ENCODE measurements at places on chromosomes 16 and 17.

DNA sequence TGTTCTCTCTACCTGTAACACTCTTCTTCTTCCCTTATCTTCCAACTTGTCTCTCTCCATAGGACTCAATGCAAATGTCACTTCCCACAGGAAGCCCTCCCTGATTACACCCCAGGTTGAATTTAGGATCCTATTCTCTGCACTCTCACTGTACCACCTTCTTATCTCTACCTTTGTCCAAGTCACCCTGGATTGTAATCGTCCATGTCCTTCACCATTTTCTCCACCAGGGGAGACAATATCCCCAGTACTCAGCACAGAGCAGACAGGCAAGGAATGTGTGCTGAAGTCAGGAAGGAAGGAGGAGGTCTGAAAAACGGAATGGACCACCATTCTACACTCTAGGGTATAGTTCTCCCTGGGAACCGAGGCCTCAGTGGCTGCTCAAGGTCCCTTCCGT, 14.2 kb downstream of the C16orf82 start:
- no peak for DNase-seq

- DNase-seq, result no peak
Observed at GRCh38 chr16:12435730-12436129, 368.0 kb downstream of the CPPED1 start.

- no peak for DNase-seq
Observed at GRCh38 chr16:83568345-83568744, 239.4 kb upstream of the HSBP1 start.

- no peak for DNase-seq
Observed at GRCh38 chr16:55100100-55100499, 169.4 kb downstream of the IRX5 start.

GRCh38 chr17:1714980-1715802, 5.0 kb upstream of the TLCD2 start:
- peak; percentile 97 for DNase-seq

GRCh38 chr16:2447920-2448583, 11.9 kb upstream of the TEDC2 start:
- DNase-seq, result no peak

GRCh38 chr16:57708168-57708567, 13.6 kb downstream of the DRC7 start:
- no peak for DNase-seq

DNA sequence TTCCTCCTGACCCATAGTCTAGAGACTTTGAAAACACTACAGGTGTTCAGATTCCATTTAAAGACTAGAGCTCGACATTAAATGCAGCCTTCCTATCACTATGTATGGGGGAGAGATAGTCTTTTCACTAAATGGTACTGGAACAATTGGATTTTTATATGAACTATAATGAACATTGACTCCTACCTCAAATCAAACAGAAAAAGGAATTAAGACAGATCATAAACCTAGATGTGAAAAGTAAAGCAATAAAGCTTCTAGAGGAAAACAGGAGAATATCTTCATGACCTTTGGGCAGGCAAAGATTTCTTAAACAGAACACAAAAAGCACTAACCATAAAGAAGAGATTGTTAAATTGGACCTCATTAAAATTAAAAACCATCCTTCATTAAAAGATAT, 18.8 kb upstream of the NOS2 start:
- DNase-seq, result no peak

DNA sequence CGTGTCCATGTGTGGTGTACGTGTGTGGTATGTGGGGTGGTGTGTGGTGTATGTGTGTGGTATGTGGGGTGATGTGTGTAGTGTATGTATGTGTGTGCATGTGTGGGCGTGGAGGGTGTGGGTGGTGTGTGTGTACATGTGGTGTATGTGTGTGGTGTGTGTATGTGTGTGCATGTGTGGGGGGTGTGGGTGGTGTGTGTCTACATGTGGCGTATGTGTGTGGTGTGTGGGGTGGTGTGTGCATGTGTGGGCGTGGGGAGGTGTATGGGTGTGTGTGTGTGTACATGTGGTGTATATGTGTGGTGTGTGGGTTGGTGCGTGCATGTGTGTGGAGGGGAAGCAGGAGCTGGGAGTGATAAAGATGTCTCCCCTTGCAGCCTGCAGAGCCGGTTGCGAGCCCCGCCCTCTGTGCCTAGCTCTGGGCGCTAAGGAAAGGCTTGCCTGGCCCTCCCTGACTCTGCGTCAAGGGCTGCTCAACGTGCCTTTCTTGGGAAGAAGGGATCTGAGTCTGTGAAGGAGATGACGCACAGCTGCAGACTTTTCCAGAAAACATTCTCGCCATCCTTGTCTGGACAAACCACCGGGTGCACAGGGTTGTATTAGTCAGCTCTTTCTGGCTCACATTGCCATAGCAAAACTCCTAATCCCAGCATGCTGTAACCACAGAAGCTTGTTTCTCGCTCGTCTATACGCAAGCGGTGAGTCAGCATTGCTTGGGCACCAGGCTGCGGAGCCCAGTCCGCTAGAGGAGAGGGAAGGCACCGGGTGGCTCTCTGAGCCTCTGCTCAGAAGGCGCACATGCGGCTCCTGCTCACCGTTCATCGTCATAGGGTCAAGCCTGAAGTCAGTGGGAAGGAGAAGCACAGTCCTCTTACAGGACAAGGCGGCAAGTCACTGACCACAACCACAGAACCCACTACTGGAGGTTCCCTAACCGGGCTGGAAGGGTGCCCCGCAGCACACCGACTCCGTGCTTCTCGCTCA, 2.0 kb upstream of the CD300H start:
- no peak for DNase-seq

- no peak for DNase-seq
Observed at GRCh38 chr17:19755392-19755791, 7.3 kb upstream of the ALDH3A1 start.

DNA sequence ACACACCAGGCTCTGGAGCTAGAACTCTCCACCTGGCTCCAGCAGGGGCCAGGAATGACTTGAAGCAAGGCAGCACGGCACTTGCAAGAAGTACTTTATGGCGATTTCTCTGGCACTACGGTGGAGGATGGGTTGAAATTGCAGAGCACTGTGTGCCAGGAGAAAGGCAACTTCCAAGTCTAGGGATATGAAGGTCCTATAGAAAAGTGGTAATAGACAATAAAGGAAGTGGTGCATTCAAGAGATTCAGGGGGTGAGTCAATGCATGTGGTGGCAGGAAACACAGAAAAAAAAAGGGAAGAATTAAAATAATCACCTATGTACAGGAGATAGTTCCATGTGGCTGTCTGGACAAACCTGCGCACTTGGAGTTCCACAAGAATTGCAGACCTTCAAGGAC, 240.3 kb upstream of the DYNLRB2 start:
- DNase-seq, result no peak

DNA sequence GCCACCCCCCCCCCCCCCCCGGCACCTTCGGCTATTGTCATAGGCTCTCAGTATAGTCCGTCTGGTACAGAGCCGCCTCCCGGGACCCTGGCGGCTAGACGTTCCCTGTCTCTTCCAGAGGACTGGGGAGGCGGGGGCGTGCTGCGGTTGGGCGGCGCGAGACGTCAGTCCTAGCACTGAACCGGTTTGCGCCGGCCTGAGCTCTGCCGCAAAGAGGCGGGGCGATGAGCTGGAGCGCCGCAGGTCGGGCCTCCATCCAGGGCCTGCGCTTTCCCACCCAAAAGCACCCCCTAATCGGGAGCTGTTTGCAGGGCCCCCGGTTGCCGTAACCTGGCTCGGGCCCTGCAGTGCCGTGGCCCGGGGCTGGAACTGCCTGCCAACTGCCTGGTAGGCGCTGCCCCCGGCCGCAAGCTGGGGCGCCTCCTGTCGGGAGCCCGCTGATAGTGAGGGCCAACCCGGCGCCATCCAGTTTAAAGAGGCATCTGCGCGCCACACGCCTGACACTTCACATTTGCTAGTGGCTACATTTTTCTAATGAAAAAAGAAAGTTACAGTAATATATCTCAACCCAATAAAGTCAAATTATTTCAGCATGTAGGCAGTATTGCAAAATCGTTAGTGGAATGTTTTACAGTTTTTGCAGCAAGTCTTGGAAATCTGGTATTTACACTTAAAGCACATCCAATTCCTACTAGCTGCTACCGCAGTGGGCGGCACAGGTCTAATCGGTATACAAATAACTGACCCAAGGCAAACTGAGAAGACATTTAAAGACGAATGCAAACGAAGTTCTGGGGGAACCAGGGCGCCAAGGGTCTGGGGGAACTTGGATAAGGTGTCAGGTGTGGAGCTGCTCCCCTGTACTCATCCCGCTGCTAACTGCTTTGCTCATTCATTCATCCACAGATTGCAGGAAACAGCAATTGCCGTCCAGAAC, 753 bp upstream of the USP22 start:
- DNase-seq, result no peak

DNA sequence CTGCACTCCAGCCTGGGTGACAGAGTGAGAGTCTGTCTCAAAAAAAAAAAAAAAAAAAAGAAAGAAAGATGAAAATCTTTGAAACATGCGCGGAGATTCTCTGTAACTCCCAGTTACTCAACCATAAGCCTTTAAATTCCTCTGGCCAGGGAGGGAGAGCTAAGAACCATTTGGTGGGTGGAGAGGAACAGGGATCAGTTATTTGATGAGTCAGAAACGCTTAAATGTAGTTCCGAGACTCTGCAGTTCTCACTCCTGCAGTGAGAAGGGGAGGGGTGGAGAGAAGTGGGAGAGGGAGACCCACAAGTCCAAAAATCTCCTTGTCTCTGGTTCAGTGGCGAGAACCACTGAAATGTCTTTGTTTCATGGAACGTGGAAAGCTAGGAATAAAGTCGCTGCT, 266.7 kb downstream of the SOX9 start:
- DNase-seq, result no peak

DNA sequence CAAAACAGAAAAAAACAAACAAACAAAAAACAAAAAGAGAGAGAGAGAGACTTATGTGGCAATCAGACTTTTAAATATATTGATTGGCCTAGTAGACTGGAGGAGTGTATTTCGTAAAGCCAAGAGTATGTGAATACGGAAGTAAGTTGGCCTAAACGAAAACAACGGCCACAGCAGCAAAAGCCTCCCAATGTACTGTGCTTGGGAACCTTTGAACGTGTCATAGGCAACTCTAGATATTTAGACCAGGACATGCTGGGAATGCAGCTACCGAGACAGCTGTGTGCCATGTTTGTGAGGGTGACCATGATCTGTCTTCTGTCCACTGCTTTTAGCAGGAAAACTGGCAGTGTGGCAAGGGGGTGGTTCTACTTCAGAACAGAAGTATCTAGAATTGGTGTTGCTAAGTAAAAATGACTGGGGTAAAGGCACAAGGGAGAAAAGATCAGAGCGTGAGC, 7.4 kb downstream of the MAF start:
- no peak for DNase-seq

GRCh38 chr17:78771758-78772382, 10.2 kb downstream of the CYTH1 start:
- DNase-seq, result no peak

DNA sequence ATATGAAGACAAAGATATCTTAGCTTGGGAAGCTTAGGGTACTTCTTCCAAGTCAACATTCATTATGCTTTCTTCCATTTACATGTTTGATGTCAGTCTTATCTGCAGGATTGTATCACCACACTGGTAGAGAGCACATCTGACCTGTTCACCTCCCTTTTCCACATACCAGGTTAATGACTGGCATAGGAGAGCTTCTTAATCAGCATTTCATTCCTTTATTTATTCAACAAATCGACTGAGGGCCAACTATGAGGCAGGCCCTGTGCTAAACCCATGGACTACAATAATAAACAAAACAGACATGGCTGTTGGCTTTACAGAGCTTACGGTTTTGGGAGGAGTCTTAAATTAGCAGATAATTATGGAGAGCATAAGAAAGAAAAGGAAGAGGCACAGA, 378.1 kb upstream of the CDH11 start:
- no peak for DNase-seq

DNA sequence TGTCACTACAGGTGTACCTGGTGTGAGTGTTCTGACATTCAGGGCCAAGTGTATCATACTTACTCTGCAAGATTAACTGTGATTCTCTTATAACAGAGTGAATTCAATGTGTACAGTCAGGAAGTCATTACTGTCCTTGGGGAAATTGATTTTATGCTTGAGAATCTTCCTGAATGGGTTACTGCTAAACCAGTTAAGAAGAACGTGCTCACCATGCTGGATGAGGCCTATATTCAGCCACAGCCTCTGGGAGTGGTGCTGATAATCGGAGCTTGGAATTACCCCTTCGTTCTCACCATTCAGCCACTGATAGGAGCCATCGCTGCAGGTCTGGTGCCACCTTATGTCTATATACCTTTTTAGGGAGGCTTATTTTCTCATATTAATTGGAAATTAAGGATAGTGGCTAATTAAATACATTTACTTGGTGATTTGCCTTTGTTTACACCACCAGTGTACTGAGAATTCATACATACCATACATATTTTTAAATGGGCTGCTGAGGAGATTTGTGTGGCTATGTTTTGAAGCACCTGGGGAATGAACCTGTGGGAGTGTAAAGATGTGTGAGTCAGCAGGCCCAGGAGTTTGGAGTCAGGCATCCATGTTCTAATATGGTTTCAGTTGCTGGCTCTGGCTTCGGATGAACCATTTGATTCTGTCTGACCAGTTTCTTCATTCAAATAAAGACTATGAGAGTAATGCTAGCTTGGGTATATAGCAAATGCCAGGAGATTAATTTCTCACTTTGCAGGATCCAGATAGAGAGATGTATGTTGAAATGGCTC, 3.1 kb downstream of the ALDH3A2 start:
- no peak for DNase-seq

GRCh38 chr16:58530179-58530578, 14.9 kb downstream of the SETD6 start:
- DNase-seq, result no peak

DNA sequence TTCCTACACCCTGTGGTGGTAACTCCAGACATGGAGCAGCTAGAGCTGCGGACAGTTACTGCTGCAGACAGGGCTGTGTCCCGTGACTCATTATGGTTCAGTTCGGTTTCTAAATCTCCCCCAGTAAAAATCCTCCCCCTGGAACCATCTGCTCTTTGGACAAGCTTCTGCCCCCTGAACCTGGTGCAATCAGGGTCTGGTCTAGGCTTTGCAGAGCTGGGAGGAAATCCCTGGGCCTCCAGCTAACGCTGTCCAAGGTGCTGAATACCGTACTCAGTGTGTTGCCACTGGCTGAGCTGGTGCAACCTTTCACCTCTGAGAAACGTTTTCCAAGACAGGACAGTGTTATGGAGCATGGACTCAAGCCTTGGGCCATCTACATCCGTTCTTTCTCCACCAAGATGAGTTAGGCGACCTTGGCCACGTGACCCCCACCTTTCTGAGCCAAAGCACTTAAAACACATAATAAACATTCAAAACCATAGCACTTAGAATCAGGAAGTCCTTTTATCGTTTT, 142.0 kb downstream of the CPPED1 start:
- no peak for DNase-seq

GRCh38 chr17:35731239-35731916, at the start of gene RASL10B:
Gene RASL10B (plus strand): TSS chr17:35731639. CDS start chr17:35735185, 3,546 bp downstream.
- no peak for DNase-seq

All from vagina (tissue), 2 donors.